ENCODE measurements at places on chromosomes 4 and X. TPM values are rescaled to one million over a fixed set of nuclear protein-coding genes. Genes with fewer than 3 reads are reported as not detected.

The RASL11B gene
- total RNA-seq: 1.8 TPM

The CASP3 gene
- 4.9 TPM for total RNA-seq

The PLS3 gene
- 47.5 TPM for total RNA-seq

The FHL1 gene
- total RNA-seq: 40.2 TPM

The CXCL9 gene
- 1.0 TPM for total RNA-seq

The GYG2 gene
- 21.4 TPM for total RNA-seq

The SLC2A9 gene
- total RNA-seq: 1.6 TPM

The FRMPD4 gene
- 0.26 TPM for total RNA-seq

The CCDC158 gene
- 0.99 TPM for total RNA-seq

The MMRN1 gene
- 33.5 TPM for total RNA-seq

The MAGEB1 gene
- total RNA-seq: not detected

Measured in body of pancreas (tissue), 4 donors.